SK-N-SH treated with all-trans-retinoic acid at 6 μM for 48 hours (cell line): ENCODE measurements at places on chromosomes 4 and X.

DNA sequence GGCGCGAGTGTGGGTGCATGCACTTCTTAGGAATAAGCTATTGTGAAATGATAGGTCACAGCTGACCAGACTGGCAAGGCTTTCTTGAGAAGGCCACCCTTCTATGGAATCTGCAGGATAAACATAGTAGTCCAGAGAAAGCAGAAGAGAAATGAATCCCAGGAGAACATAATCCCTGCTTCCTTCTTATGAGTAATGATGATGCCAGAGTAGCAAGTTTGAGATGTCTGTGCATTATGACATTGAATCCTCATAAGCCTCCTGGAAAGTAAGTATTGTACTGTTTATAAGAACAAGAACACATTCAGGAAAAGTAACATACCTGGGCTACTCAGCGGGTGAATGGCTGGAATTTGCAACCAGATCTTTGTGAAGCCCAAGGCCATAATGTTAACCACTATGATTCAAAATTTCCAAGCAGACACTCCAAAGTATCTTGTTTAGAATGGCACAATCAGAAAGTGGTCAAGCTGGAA, 272.1 kb upstream of the HS3ST1 start:
- no peak for ATAC-seq

GRCh38 chr4:155428128-155428527, 51.4 kb upstream of the MAP9 start:
- ATAC-seq: no peak

DNA sequence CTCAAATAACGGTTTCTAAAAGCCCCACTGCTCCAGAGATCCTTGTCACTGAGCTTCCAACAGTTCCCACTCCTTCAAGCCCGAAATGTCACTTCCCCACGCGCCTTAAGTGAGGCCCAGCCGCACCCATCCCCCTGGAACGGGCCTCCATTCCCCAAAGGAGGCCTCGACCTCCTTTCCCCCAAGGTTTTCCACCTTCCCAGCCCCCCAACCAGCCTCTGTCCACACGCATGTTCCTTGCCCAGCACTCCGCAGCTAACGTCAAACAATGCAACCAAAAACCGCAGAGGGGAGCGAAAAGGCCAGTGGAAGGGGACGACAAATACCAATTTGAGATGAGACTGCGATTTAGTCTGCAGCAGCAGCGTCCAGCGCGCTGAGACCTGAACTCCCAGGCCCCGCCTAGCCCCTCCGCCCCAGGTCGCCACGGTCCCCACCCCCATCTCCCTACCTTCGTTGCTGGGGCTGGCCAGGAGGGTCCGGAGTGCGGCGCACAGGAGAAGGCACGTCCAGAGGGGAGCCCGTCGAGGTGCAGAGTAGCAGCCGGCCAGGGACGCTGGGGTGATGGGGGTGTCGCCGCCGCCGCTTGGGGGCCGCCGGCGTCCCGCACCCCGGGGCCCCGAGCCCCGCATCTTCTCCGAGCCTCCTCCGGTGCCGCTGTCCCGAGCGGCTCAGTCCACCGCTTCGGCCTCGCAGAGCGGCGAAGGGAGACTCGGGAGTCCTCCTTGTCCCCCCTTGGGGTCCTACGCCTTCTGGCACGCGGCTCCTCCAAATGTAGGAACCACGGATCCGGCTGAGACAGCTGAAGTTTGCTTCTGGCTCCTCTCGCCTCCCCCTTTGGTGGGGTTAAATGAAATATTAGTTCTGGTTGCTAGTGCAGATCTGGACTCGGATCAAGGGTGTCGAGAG, 924 bp downstream of the EPHA5 start:
- ATAC-seq: peak; percentile 10

DNA sequence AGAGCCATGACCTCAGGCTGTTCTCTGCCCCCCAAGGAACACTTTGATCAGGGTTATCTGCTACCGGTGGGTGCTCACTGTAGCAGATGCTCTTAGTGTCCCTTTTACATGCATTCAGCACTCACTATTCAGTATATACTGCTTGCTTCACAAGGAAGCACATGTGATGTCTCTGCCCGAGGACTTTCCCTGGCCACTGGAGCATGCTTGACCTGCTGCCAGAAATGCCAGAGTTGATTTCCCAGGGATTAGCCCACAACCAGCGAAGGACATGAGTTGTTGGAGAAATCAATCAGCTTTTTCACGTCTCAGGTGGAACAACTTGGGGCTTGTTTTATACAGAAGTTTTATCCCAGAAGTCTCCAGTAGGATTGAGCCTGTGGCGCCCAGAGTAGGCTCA, 51.2 kb upstream of the RPS6KA3 start:
- ATAC-seq: no peak

GRCh38 chrX:77785486-77786364, at the start of gene ATRX:
Gene ATRX, minus strand, starts transcription at chrX:77786216. Its CDS starts 215 bp downstream, at chrX:77786001.
- peak; percentile 97 for ATAC-seq

DNA sequence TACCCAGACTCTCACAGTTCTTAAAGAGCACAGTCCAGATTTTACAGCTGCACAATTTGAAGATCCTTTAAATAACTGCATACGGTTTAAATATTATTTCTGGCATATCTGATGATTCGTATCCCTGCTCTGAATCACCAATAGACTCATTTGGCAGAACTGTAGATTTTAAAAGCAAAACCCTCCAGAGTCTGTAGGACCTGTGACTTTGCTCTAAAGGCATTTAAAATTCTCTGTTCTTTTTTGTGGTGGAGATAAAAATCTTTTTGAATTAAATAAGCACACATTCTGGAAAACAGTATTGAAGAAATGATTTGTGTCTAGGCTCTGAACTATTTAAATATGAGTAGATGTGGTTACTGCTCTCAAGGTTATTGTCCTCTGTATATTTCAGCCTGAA, 246.2 kb upstream of the PITX2 start:
- no peak for ATAC-seq

GRCh38 chrX:55135171-55135570, 46.4 kb downstream of the PAGE2 start:
- peak; percentile 85 for ATAC-seq

DNA sequence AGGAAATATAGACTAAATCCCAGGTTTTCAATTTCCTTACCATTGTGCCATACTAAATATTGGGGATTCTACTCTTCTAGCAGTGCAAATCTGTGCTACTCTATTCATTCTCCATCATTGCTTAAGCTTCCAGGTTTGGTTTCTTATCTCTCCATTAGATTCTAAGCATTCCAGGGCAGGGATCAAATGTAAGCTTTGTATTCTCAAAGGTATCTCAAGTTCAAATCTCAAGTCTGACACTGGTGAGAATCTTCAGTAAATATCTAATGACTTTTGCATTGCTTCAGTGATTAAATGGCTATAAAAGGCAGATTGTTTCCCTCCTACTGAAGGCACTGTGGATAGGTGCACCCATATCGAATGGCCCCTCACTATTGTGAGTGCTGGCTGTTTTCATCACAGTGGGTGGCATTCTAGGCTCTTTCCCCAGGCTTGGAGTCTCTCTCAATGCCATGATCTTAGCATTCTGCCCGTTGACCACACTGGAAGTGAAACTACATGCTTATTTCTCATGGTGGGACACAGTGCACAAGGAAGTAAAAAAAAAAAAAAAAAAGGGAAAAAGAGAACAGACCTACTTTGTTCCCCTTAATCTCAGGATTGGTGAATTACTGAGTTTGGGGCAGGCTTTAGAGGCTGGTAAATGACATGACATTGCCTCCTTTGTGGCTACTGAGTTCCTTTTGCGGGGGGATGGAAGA, 28.7 kb downstream of the FAM9C start:
- ATAC-seq: no peak; the same call in 2 of the 3 replicates

- ATAC-seq: peak; percentile 86
Measured at GRCh38 chrX:38233891-38234667, 13.4 kb upstream of the SRPX start.

- ATAC-seq: no peak
Measured at GRCh38 chr4:80263541-80264351, 2.7 kb upstream of the FGF5 start.

GRCh38 chrX:10135561-10136399, 21.0 kb upstream of the CLCN4 start:
- ATAC-seq: no peak

GRCh38 chr4:147312376-147313046, 168.4 kb upstream of the EDNRA start:
- ATAC-seq: no peak

- ATAC-seq: no peak
Measured at GRCh38 chr4:69874507-69874906, 14.6 kb upstream of the SULT1E1 start.

DNA sequence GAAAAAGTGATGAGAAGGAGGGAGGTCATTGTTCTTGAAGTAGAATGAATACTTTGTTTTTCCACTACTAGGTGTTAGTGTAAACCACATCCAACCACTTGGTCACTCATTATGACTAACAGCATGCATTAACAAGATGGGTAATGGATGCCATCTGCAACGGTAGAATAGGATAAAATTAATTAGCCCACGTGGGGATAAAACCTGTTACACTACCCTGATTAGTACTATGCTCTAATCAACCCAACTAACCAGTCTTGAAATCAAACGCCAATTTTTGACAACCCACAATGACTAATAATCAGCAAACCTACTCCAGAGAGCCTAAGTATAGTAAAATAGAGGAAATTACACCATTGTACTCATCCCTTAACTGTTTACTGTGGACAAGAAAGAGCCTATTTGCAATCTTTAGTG, 93.4 kb upstream of the MCF2 start:
- ATAC-seq: no peak

DNA sequence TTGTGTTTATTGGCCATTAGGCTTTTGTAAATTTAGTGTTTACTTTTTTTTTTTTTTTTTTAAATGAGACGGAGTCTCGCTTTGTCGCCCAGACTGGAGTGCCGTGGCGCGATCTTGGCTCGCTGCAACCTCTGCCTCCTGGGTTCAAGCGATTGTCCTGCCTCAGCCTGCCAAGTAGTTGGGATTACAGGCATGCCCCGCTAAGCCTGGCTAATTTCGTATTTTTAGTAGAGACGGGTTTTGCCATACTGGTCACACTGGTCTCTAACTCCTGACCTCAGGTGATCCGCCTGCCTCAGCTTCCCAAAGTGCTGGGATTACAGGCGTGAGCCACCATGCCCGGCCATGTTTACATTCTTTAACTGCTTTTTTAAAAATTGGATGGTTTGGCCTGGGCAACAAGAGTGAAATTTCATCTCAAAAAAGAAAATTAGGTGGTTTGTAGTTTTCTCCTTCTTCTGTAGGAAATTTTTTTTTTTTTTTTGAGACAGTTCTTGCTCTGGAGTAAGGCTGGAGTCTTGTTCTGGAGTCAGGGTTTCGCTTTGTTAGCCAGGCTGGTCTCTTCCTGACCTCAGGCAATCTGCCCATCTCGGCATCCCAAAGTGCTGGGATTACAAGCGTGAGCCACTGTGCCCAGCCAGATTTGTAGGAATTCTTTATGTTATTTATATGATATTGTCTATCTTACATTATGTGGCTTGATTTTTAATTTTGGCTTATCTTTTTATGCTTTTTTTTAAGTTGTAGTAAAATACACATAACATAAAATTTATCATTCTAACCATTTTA, 15.1 kb downstream of the UBE2K start:
- no peak for ATAC-seq

GRCh38 chrX:123673813-123674212, 59.0 kb downstream of the THOC2 start:
- ATAC-seq: no peak

GRCh38 chrX:148580016-148580415, 79.6 kb downstream of the AFF2 start:
- no peak for ATAC-seq

GRCh38 chr4:25158817-25159216, 1.4 kb downstream of the SEPSECS start:
- no peak for ATAC-seq

GRCh38 chr4:121669163-121669550, 27.6 kb downstream of the ANXA5 start:
- ATAC-seq: peak; percentile 76

GRCh38 chrX:72001906-72002305, 91.3 kb downstream of the NHSL2 start:
- ATAC-seq: no peak
